ENCODE measurements at places on chromosomes 7 and 10.
A peak's percentile ranks its signal among the peaks of the same experiment; 100 is the strongest.

GRCh38 chr7:70066844-70067243 lies 468.6 kb downstream of the AUTS2 start:
- DNase-seq = no peak

- DNase-seq = no peak
Observed at GRCh38 chr10:12633776-12634620, 284.7 kb downstream of the CAMK1D start.

DNA sequence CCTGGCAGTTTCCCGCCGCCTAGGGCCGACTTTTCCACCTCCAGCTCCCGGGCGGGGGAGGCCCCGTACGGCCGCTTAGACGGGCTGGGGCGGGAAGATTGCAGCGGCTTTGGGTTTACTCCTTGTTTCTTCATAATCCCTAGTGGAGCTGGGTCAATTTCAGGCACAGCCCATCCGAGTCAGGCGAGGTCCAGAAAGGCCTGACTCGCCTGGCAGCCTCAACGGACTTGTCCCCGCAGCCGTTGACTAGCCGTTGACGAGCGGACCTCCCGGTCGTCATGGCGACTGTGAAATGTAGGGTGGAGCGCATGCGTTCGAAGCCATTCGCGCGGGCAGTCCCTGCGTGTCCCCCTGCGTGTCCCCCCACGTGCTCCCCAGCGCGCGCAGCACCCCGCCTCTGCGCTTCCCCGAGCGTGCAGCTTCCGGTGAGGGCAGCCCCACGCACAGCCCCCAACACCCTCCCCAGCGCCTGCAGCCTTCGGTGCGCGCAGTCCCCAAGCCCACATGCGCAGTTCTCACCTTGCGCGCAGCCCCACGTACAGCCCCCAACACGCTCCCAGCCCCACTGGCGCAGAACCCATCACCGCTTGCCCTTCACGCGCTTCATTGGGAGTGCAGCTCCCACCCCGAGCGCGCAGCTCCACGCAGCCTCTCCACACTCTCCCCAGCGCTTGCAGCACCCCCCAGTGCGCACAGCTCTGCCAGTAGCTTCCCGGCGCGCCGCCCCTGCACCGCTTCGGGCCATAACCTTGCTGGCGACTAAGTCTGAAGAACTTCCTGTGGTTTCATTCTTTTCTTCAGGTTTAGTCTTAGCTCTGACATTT lies 67.8 kb downstream of the TBX20 start:
- peak; percentile 72 for DNase-seq

GRCh38 chr7:143362131-143363015 lies at the start of gene FAM131B:
TSS of gene FAM131B (minus strand) at chr7:143362713. CDS start at chr7:143362603, 110 bp downstream.
- no peak for DNase-seq

GRCh38 chr10:29734962-29735627 lies 100.3 kb upstream of the SVIL start:
- peak; percentile 77 for DNase-seq

DNA sequence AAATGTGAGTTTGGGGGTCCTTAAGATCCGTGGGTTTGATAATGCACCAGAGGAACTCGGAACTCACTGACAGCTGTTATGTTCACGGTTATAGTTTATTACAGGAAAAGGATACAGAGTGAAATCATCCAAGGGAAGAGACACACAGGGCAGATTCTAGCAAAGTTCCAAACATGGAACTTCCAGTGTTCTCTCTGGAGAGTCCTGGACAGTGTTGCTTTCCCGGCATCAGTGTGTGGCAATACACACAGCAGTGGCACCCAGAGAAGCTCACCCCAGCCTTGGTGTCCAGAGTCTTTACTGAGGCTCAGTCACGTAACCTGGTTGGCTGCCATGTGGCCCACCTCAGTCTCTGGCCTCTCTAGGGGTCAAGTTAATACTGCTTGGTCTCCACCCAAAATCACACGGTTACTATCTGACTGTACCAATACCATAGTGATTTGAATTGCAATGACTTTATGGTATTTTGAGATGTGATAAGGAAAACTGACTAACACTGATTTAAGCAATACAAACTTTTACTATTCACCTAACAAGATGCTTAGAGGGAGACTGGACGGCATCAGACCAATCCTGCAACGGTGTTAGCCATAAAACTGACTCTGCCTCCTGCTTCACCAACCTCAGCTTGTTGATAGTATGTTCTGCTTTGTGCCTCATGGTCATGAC lies 8.1 kb upstream of the PRXL2A start:
- no peak for DNase-seq

GRCh38 chr10:111137587-111137986 lies 60.8 kb downstream of the ADRA2A start:
- DNase-seq = no peak

All from heart right ventricle (tissue), 16 donors.